ENCODE measurements at places on chromosomes 3 and 15.

DNA sequence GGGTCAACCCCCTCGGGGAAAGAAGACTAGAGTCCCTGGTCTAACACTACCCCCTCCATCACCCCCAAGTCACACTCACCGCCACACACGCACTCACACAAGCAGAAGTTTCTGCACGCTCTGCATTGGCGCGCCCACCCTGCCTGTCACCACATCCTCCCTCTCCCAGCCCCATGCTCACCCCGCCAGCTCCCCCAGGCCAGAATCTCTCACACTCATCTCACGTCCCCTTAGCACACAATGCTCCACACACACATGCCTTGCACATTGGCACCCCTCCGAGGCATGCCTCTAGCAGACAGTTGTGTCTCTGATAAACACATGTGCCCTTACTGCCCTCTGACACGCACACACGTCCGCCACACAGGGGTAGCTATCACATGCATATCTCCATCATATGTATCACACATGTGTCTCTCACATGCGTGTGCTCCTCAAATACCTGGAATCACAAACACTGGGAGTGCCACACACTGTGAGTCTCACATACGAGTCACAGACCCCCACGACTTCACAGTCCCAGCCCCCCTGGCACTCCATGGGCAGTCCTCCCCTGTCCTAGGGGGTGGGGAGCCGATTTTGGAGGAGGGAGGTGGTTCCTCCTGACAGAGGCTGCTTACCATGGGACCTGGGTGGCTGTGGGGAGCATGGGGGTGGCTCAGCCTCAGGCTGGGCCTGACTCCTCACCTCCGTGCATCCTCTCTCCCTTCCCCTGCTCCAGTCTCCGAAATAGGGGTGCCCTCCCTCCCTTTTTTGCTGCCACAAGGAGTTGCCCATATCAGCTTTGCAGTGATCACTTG is 898 bp downstream of the FBLN2 start:
- DNase-seq: no peak

DNA sequence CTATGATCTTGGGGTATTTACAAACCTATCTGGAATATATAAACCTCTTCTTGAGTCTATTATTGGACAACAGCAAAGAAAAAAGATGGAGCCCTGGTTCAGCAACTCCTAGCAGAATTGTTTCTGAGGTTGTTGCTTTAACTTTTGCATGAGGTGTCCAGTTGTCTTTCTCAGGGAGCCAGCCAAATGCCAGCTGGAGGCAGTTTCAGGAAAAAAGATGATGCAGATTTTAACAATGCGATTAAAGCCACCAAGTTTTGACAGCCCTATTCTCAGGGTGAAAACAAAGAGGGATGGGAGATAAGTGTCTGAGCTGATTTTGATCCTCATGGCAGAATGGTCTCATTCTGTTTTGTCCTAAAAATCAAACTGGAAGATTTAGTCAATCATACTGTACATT is 181.6 kb upstream of the RASGRP1 start:
- DNase-seq: no peak

DNA sequence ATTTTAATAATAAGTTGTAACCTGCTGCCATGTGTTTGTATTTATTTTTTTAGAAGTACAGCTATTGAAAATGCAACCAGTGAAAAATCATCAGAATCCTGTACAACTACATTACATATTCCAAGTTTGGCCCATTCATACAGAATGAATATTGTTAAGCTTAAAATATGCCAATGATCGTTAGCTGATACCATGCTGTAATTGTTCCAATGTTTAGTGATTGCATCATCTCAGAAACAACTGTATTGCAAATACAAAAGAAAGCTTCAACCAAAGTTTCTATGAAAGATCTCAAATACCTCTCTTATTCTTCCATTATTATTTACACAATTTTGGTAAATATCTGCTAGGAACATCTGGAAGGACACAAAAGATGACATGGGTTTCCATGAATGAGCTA is 51.6 kb upstream of the ALCAM start:
- DNase-seq: no peak

DNA sequence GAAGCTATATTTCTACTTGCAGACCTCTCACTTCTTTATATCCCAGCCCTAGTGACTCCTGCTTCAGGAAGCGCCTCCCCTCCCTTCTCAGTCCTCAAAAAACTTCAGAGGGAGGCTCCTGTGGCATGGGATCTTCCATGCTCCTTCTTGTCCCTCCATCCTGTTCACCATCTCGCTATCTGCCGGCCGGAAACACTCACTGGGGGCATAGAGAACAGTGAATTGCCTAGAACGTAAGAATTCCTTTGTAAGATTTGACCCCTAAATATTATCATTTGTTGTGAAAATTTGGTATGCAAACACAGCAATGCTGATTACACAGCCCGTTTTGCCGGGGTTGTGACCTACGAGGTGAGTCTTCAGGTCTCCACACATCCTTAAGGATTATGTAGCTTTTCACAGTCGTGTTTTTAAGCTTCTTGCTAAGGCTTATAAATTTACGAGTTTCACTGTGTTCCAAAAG is 218.7 kb upstream of the ATP10A start:
- no peak for DNase-seq

GRCh38 chr3:191566469-191566868 is 105.5 kb downstream of the PYDC2 start:
- DNase-seq: no peak

GRCh38 chr3:42823351-42823750 is 14.1 kb downstream of the ACKR2 start:
- no peak for DNase-seq

- DNase-seq: no peak
Measured at GRCh38 chr3:114338651-114339357, 45.0 kb downstream of the TIGIT start.

GRCh38 chr3:128787256-128788253 is 61.6 kb downstream of the RAB7A start:
- DNase-seq: peak; percentile 65

GRCh38 chr3:62139957-62140356 is 233.4 kb downstream of the FEZF2 start:
- no peak for DNase-seq

DNA sequence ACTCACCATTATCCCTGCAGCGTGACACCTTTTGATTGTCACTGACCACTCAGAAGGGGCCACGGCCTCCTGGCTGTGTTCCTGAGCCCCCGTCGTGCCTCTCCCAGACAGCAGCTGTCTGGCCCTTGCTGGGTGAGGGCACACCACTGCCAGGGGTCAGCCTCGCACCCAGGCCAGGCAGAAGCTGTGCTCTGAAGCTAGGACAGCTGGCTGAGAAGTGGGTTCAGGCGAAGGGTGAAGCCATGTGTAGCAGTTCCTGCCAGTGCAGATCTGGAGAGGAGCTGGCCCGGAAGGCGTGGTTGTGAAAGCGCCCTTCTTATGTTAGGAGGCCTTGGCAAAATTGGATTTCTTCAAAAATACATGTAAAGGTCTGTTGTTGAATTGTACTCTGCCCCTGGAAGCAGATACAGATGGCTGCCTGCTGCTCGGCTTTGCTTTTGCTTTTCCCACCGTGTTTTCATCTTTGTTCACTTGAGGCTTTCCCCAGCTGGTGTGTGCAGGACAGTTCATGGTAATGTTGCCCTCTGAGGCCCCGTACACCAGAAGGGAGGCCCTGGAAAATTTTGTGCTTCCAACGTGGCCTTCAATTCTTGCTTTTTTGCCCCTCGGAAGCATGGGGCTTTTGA is 49.1 kb downstream of the KLHL25 start:
- DNase-seq: no peak

DNA sequence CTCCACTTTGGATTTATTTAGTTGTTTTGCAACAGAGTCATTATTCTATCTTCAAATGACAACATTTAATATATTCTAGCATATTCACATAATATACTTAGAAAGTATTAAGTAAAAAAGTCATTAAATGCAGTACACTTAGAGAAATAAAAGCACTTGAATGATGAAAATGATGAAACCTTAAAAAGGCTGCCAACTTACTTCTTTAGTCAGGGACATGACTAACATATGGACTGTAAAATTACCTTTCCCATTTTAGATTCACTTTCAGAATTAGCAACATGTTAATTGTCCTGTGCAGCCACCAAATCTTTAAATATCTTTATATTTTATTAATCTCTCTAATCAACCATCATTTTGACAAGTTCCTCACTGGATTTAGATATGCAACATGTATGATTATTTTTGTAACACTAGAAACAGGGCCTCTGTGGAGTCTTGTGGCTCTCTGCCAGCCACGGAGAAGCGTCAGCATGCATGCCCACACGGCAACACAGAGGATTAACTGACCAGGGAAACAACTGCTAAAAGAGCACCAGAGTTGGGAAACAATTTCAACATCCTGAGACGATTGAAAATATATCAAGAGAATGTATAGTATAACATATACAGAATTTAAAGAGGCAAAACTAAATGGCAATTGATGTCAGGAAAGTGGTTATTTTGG is 95.7 kb downstream of the ANO10 start:
- DNase-seq: no peak

DNA sequence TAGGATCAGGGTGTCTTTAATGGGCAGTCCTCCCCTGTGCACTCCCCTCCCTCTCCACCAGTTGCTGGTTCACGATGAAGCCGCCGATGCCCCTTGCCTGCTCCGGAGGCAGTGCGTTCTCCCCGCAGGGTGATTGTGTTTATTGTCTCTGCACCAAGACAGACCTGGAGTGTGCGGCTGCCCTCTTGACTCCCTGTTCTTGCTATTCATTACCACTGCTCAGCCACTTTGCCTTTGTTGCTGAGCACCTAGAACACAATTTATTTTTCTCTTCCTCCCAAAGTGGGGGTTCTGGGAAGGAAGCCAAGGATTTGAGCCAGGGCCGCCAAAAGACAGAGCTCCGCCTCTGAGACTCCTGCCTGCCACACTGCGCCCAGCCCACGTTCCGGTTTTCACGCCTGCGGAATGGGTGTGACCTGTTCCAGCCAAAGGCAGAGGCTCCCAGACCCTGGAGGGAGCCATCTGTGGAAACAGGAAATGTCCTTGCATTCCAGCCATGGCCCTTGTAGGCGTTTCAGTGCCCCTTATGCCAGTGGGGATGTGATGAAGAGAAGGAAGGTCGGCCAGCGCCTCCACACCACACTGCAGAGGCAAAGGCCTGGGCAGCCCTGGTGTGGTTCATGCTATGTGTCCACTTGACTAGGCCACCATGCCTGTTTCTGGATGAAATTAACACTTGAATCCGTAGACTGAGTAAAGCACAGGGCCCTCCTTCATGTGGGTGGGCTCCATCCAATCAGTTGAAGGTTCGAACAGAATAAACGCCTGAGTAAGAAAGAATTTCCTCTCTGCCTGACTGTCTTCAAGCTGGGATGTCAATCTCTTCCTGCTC is 85.8 kb downstream of the HMG20A start:
- peak; percentile 86 for DNase-seq

GRCh38 chr15:78740904-78741274 is 70.4 kb downstream of the ADAMTS7 start:
- no peak for DNase-seq

GRCh38 chr3:14335774-14336748 is 66.3 kb upstream of the SLC6A6 start:
- DNase-seq: no peak

- peak; percentile 97 for DNase-seq
Measured at GRCh38 chr3:194135806-194136518, at the start of gene HES1. TSS of gene HES1 (plus strand) at chr3:194136148. CDS start at chr3:194136381, 233 bp downstream.

DNA sequence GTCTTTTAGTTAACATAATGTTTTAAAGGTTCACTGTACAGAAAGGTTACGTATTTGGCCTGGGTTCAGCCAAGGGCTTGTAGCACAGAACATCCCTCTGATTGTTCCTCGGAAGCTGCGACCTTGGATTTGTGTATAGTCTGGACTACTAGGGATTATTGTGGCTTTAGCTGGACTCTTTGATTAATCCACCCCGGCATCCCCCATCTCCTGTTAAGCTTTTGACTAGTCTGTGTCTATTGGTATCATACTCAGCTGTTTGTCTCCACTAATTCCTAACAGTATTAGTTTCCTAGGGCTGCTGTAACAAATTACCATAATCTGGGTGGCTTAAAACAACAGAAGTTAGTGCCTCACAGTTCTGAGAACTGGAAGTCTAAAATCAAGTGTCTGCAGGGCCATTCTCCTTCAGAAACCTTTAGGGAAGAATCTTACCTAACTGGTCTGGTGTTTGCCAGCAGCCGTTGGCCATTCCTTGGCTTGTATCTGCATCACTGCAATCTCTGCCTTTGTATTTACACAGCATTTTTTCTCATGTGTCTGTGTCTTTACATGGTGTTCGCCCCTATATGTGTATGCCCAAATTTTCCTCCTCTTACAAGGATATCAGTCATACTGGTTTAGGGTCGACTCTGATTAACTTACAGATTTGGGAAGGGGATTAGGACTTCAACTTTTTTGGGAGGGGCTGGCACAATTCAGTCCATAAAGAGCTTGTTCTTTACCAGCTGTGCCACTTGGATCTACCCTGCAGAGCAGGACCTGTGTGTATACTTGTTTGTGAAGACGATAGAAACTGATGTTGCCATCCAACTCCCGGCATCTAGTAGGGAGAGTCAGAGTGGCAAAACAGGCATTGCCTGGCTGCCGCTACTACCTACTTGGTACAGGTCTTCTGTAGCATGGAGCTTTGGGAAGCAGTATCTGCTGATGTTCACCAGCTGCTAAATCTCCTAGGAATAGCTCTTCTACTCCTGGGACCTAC is 117.8 kb downstream of the UBE2E2 start:
- no peak for DNase-seq

DNA sequence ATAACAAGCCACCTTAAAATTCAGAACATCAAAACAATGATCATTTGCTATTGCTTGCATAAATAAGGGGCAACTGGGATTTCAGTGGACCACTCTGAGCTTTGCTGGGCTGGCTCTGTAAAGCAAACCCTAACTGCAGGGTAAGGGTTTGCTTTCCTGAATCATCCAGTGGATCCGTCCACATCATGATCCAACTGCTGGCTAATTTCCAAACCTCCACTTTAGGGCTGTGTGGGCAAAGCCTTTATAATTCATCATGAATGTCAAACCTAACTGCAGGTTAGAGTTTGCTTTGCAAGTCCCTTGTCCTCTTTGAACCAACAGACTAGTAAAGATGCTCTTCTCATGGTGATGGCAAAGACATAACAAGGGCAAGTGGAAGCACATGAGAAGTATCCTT is 76.1 kb downstream of the SYNPR start:
- DNase-seq: no peak

DNA sequence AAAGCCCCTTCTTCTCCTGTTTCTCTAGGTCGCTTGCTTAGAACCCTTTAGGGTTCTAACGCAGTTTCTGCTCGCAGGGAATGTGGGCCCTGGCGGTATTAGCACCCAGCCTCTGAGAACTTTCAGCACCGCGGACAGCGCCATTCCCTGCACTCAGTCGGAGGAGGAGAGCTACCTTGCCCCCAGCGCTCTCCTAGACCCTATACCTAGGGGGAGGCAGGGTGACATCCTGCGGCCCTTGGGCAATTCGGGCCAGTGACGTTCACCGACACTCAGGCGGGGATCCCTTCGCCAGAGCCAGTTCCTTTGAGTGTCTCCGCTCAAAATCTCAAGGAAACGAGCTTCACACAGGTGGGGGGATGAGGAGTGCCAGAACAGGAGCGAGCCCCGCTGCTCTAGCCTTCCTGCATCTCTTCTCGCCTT is 1.3 kb downstream of the SLC7A14 start:
- peak; percentile 81 for DNase-seq

GRCh38 chr3:196124608-196125007 is 42.7 kb upstream of the TFRC start:
- no peak for DNase-seq
